ENCODE measurements at places on chromosomes 16 and 17. TPM values are rescaled to one million over a fixed set of nuclear protein-coding genes. Genes with fewer than 3 reads are reported as not detected.

VAT1L gene
- total RNA-seq, result not detected

QRICH2 gene
- 3.7 TPM for total RNA-seq

- no peak for DNase-seq
Observed at GRCh38 chr17:57556320-57556719, 188.8 kb downstream of the CCDC182 start.

- DNase-seq, result no peak
Observed at GRCh38 chr16:56825826-56826225, 39.2 kb upstream of the SLC12A3 start.

GRCh38 chr16:81366316-81366932, 51.7 kb downstream of the GAN start:
- DNase-seq, result no peak

GRCh38 chr17:2995377-2995776, 68.0 kb downstream of the OR1D5 start:
- no peak for DNase-seq

DNA sequence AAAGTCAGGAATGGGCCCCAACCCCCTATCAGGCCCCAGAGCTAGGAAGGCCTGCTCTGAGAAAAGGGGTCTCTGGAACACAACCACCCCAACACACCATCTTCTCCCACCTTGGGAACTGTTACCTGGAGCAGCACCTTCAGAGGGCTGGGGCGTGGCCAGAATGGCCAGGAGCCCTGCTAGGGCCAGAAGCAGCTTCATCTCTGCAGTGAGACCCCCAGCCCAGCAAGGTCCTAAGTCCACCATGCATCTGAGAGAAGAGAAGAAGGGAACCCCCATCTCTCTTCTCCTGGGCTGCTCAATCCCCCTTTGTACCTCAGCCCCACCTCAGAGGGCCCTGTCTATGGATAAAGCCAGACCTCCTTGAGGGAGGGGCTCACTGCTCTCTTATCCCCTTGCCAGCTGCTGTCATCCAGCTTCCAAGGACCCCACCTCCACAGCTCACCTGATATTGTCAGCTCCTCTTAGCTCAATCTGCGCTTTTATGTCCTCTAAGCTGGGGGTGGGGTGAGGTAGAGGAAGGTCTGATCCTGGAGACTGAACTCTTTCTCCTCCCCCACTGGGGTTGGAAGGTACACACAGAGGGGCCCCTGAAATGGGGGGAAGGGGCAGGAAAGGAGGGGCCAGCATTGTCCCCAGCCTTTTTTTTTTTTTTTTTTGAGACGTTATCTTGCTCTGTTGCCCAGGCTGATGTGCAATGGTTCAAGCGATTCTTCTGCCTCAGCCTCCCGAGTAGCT, at the start of gene MPO:
Gene MPO (minus strand): TSS at position 456 of the 738 bp plus-strand sequence. CDS start 177 bp downstream, at position 279.
- no peak for DNase-seq

Data from activated CD8-positive, alpha-beta T cell treated with anti-CD3 and anti-CD28 coated beads, Interleukin-2, amount 10 ng/mL, durations not matched to agents 7 days and 5 days (primary cell).